Substantia nigra (tissue), 51 donors: ENCODE measurements at places on chromosomes 11 and 22.

GRCh38 chr11:71084306-71085012 lies 167.9 kb downstream of the SHANK2 start:
- DNase-seq = no peak

- no peak for DNase-seq
These were observed 99.9 kb upstream of the CD44 start for GRCh38 chr11:35039076-35039475.

- no peak for DNase-seq
These were observed 88.4 kb downstream of the PAX6 start for GRCh38 chr11:31722754-31723153.

- no peak for DNase-seq
These were observed 70.6 kb upstream of the EP300 start for GRCh38 chr22:41021613-41022454.

DNA sequence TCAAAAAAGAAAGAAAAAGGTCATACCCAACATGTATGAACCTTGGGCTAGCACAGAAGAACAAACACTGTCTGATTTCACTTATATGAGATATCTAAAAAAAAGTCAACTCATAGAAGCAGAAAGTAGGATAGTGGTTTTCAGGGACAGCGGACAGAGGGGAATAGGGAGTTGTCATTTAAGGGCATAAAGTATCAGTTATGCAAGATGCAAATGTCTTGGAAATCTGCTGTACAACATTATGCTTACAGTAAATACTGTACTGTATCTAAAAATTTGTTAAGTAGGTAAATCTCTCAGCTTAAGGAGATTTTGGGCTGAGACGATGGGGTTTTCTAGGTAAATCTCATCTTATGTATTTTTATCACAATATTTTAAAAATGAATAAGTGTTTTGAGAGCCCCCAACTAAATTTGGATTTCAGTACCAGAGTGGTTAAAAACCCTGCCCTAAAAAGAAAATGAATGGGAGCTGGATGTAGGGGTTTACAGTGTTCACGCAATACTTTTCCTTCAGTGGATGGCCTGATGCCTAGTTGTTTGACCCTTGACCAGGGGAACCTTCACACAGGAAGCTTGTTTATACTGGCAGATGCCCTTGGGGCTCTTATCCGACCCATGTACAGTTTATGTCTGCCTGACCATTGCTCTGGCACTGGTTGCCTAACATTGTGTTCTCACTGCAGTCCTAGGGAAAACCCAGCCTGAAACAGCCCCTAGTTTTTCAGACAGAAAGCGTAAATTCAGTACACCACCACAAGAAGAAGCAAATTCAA lies 34.8 kb downstream of the SLC22A9 start:
- DNase-seq = no peak

DNA sequence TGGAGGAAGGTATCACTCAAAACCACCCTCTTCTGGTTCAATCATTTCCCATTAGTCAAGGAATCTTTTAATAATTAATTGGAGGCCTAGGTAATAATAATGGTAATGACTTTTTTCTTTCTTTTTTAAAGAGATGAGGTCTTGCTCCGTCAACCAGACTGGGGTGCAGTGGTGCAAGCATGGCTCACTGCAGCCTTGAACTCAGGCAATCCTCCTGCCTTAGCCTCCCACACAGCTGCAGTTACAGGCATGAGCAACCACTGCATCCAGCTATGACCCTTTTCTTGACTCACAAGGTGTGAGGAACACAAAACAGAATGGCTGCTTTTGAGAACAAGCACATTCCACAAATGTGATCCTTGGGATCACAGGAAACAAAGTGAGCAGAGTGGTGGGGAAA lies 3.6 kb downstream of the POLDIP3 start:
- DNase-seq = no peak

DNA sequence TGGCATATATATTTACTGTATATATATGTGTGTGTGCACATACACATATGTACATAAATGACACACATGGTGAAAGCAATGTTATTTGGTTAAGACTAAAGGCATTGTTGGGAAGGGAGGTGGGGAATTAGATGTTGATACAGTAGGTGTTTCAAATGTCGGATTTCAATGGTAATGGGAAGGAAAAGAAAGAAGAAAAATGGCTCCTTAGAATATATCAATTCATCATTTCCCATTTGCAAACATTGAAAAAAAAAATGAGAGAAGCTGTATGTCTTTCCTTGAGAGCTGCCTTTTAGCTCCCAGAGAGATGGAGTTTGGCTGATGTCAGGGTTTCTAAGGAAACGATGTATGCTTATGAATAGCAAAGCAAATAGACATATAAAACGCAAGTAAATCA lies 33.4 kb upstream of the ATXN10 start:
- DNase-seq = no peak

- no peak for DNase-seq
These were observed 194.0 kb downstream of the LARGE1 start for GRCh38 chr22:33726294-33726734.

- DNase-seq = no peak
These were observed 124.5 kb downstream of the RRAS2 start for GRCh38 chr11:14234446-14234845.

GRCh38 chr11:101127699-101128570 lies 1.7 kb downstream of the PGR start:
- no peak for DNase-seq

GRCh38 chr11:32919338-32919737 lies 26.7 kb downstream of the QSER1 start:
- DNase-seq = no peak

DNA sequence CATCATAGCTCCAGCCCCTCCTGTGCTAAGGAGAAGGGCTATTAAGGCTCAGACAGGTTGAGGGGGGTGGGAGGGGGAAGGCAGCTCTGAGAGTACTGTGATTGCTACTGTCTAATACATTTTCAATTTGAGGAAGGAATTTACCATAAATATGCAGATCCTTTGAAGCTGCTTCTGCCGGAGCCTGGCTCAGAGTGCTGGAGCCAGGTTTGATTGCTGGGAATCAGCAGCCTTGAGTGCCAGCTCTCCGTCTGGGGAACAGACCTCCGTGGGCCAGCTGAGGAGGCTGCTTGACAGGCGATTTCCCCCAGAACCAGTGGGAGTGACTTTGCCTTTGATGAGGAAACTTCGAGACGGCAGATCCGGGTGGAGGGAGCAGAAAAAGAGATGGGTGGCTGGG lies 141.7 kb upstream of the TBCEL start:
- DNase-seq = no peak

GRCh38 chr11:67396587-67397389 lies 4.9 kb downstream of the PPP1CA start:
- DNase-seq = no peak

- DNase-seq = no peak
These were observed 8.3 kb downstream of the CDON start for GRCh38 chr11:126054408-126054807.

DNA sequence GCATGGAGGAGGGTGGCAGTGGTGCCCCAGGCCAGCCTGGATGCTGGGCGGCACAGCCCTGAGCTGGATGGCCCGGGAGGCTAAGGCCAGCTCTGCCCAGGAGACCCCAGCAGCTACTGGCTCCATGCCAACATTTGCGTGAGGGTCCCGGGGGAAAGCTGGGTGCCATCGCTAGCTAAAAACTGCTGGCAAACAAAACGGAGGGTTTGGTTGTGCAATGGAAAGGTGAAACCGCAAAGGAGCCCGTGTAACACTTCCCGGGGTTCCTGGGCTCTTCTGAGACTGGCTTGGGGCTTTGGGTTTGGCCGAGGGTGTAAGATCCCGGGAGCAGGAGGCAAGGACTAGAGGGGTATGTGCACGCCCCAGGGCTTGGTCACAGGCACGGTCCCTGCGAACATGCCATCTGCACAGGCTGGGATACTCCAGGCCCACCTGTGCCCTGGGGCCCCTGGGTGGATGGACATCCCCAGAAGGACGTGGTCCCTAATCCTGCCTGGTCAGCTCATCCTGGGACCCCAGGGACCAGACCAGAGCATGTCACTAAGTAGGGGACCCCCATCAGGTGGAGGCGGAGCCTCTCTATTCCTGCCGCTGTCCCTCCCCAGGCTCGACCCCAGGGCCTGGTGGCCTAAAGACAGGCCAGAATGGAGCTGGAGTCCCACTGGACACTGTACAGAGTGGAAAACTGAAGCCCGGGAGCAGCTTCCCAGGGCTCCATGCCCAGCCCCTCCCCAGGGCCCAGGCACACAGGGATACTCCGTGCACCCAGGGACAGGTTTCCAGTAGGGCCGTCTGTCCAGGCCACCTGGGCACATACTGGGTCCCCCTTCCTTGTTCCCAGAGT lies 44.6 kb downstream of the IGF2 start:
- DNase-seq = no peak

GRCh38 chr11:73059915-73060314 lies 82.2 kb downstream of the FCHSD2 start:
- DNase-seq = no peak

DNA sequence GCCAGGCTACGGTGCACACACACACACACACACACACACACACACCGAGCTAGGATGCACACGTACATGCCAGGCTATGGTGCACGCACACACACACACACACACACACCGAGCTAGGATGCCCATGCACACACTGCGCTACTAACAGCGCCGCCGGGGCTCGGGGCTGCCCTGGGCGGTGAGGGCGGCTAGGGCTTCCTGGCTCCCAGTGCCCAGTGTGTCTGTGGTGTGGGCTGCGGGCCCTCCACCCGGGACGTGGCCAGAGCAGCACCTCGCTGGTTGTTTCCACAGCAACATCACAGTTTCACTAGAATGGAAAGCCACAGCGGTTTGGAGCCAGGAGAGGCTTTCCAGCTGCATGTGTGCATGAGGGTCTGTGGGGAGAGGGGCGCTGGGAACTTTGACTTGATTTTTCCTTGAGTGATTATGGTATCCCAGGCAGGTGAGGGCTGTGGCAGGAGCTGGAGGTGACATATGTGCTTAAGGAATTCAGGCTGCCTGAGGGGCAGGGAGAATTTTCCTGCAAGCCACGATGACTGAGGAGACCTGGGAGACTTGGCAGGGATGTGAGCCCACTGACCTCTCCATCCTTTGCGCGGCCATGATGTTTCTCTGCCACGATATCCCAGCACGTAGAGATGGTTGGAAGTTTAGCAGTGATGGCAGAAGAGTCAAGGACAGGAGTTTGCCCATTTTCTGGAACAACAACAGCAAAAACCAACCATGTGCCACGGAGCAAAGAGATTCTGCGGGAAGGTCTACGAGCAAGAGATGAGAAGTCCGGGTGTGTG lies 195.9 kb downstream of the SNX19 start:
- DNase-seq = no peak

DNA sequence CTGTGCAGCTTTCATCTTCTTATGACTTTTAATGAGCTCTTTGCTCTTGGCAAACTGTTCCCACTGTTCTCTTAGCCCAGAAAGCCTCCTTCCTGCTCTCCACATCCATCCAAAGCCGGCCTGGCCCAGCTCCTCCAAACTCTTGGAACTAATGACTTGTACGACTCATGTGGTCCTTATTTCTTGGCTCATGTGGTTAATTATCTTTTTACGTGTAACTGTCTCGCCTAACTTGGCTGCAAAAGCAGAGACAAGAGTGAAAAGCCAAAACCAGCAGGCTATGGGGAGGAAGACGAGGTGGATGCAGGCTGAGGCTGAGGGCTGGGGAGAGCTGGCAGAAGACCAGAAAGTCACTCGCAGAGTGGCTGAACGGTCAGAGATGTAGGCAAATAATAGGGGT lies 5.5 kb downstream of the CSNK2A3 start:
- no peak for DNase-seq

DNA sequence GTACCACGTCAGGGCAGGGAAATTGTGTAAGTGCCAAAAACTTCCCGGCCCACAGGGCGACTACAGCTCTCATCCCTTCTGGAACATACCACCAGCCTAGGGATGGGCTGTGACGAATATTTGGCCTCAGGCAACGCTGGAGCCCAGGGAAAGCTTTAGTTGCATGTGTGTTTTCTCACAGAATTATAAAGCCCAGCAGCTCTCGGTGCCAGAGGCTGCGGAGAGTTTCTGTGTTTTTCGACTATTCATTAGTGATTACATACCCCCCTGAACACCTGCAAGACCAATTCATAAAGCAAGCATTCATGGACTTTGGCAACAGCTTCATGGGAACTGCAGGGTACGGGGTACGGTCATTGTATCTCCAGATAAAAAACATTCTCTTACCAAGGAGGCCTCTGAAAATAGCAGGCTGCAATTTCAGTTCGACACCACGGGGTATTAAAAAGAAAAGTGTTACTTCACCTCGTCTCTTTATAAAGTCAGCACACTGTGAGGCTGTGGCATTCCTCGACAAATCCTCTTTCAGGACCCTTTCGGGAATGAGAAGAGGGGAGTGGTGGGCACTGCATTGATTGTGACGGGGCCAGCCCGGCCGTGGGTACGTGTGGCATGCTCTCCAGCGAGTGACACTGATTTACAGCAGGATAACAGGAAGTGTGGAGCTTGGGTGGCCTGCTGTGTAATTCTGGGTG lies 243.6 kb upstream of the SORL1-AS1 start:
- peak; percentile 44 for DNase-seq

DNA sequence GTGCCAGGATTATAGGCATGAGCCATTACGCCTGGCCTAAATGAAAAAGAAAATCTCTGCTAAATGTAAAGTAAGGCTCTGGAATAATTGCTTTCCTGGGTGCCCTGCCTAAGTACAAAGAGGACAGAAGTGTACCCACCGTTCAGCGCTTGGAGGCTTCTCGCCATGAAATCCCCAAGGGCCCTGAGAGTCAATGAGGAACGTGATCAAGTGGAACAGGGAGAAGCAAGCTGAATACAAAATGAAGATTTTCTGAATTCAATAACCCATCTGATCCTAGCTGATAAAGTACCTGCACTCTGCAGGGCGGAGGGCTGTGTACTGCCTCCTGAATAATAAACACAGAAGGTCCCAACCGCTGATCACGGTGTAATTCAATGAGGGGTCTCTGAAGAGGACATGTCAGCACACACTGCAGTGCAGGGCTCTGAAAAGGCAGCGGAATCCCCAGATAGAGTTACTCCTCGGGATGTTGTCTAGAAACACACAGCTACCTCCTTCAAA lies 97.7 kb downstream of the ABTB2 start:
- DNase-seq = no peak

DNA sequence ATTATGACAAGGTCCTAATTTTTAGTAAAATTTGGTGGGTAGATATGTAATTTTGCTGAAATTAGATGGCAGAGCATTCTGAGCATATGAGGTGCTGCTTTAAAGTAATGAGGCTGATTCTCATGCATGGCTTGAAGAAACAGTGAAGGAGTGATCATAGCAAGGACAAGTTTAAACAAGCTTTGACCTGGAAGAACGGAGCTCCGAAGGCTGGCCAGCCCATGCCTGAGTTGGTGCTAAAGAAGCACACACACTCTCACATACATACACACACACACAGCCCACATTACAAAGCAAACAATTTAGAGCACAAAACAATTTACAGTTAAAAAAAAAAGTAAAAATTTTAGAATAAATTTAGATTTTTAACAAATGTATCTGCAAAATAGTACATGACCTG lies 150.7 kb downstream of the DCDC1 start:
- DNase-seq = no peak
